ENCODE measurements at places on chromosomes 5 and 9.
A peak's percentile ranks its signal among the peaks of the same experiment; 100 is the strongest.

DNA sequence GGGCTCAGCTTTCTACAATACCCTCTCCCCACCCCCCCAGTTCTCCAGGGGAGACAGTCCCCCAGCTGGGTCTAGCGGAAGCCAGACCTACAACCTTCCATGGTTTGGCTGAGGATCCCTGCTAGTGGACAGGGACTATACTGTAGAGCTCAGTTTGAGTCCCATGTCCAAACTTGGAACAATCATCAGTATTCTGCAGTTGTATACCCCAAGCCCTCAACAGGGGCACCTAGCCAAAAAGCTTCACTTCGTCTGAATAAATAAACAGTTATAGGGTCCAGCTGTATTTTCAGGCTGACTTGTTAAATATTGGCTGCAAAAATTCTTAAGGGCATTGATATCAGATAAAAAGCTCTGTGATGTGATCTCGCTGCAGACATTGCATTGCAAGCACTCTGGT, 15.4 kb upstream of the C9 start:
- DNase-seq = no peak

GRCh38 chr9:14645648-14646047, 47.6 kb downstream of the ZDHHC21 start:
- DNase-seq = no peak

GRCh38 chr9:91902475-91903125, 47.4 kb downstream of the ROR2 start:
- no peak for DNase-seq

DNA sequence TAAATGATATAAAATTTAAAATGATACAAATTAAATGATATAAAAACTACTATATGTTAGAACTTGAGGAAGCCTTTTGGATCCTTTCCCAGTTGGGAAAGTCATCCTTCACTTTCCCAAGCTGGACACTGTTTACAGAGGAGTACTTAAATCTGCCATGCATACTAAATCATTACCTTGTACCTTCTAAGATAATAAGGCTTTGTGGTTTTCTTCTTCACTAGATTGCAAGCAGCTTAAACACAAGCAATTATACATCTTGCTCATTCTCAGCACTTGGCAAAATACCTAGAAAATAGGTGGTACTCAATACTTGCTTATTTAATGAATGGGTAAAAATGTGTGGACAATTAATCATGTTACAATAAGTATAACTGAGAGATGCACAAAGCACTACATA, 666.8 kb downstream of the PTPRD start:
- no peak for DNase-seq

GRCh38 chr9:89593727-89594427, 10.9 kb upstream of the GADD45G start:
- peak; percentile 47 for DNase-seq

DNA sequence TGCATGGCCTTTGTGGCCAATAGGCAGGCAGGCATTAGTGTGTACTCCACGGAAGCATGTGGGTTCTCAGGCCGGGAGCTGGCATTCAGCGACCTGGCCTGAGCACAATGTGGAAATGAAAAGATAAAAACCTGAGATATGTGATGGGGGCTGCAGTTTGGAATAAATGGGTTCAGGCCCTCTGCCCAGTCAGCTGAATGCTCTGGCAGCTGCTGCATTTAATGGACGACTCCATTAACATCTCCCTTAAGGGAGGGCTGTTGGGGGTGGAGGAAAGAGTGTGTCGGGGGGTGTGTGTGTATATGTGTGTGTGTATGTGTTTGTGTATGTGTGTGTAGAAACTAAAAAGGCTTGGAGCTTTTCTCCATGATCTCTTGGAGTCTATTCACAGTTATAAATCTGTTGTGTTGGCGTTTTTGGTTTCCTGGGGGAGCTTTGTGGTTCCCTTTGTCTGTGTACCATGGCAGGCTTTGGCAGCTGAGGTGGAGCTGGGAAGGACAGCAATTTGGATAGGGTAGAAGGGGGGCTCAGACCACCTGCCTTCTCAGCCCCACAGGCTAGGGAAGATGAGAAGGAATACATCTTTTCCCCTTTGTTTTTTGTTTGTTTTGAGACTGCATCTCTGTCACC, 27.3 kb upstream of the HSPA9 start:
- no peak for DNase-seq

DNA sequence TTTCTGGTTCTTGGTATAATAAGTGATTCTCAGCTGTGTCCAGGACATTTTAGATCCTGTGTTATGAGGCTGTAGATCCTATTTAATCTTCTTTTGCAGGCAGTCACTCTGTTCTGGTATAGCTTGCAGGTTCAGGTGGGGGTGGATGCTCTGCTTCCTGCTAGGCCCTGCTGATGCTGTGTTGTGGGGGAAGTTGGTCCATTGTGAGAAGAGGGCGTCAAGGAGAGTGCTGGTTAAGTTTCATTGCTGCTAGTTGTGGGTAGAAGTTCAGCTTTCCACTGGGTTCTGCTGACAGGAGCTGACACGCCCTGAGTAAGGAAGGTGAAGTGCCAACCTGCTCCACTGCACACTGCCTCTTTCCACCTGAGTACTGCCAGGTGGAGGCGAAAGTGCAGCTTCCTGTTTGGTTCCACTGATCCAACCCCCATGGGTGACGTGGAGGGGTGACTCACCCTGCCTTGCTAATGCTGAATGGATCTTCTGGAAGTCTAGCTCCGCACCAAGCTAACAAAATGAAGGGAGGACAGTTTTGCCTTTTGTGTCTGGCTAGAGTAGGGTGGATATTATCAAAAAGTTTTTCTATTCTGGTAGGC, 16.3 kb downstream of the NMRK1 start:
- no peak for DNase-seq

DNA sequence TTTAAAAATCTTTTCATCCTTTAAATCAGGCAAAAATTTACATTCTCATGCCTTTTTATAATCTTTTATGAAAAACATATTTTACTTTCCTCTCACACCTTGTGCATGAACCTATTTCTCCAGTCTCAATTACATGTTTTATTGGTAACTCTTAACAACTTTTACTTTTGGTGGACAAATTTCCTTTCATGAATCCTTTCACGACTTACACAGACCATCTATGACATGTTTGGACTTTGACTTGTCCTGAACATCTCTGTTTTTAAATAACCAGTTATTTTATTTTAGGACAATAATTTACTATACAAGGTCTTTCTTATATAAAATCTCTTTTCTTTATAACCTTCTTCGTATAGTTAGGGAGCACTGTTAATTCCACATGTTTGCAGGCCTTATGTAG, 26.5 kb upstream of the MTMR12 start:
- DNase-seq = no peak
